ENCODE measurements at places on chromosomes 7 and 10.

- DNase-seq, result no peak
Measured at GRCh38 chr7:111676167-111676566, 113.9 kb upstream of the IMMP2L start.

- no peak for DNase-seq
Measured at GRCh38 chr10:71297343-71297742, 21.7 kb upstream of the SLC29A3 start.

DNA sequence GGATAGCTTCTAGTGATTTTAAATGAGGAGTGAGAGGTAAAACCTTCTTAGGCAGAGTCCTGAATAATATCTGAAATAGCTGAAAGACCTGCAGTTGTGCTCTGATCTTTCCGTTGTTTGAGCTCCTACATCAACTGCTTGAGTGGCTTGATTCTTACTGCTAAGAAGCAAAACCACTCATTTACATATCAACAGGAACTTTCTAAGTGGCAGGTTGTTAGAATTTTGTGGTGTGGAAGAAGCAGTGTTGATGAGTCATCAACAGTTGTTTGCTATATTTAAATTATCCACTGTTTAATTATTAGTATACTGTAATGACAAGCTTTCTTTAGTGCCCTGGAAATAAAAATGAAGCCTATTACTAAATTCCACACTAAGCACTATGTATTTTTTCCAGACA lies 689.5 kb downstream of the DNAJB9 start:
- no peak for DNase-seq

DNA sequence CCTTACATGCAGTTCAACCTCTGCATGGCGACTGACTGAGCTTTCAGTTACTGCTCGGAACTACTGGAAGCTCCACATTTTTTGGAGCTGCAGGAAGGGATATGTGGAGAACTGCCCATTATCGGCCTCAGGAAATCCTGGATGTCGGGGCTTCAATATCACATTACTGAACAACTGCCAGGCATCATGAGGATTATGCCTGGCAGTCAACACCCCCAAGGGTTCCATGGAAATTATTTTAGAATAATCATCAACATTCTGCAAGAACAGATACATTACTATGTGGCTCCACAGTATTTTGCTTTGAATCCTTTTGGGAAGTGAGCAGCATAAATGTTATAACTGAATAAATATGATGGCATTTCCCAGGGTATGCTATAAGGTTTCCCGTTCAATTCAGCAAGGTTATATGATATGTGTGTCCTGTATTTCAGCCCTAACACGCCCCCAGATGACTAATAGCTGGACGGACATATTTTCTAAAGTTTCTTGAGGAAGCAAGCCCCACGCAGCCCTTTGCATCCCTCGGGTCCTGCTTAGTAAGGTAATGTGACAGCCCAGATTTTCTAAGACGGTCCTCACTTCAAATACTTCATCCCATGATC lies 53.0 kb upstream of the OPALIN start:
- no peak for DNase-seq

Measured in CD4-positive, alpha-beta T cell treated with Interleukin-2 at 100 ng/mL for 4 hours (primary cell).